Suppressor macrophage treated with lipopolysaccharide for 1 hour (primary cell): ENCODE measurements at places on chromosomes 7 and 10.

GRCh38 chr7:2271273-2272026 lies 29.4 kb downstream of the NUDT1 start:
- DNase-seq = no peak

DNA sequence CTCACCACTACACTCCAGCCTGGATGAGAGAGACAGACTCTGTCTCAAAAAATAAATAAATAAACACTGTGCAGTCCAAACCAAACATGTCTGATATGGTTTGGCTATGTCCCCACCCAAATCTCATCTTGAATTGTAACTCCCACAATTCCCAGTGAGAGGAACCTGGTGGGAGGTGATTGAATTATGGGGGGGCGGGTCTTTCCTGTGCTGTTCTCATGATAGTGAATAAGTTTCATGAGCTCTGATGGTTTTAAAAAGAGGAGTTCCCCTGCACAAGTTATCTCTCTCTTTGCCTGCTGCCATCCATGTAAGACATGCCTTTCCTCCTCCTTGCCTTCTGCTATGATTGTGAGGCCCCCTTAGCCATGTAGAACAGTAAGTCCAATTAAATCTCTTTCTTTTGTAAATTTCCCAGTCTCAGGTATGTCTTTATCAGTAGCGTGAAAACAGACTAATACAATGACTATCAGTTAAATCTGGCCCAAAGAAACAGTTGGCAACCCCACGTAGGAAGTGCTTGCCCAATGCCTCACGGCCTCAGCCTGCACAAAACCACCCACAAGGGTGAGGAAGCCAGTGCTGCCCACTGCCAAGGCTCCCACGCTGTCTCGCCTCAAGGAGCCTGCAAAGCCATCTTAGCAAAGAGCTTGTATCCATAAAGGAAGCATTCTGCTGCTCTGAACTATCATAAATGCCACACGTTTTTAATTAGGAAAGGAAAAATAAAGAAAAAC lies 64.7 kb downstream of the PIK3AP1 start:
- peak; percentile 78 for DNase-seq

DNA sequence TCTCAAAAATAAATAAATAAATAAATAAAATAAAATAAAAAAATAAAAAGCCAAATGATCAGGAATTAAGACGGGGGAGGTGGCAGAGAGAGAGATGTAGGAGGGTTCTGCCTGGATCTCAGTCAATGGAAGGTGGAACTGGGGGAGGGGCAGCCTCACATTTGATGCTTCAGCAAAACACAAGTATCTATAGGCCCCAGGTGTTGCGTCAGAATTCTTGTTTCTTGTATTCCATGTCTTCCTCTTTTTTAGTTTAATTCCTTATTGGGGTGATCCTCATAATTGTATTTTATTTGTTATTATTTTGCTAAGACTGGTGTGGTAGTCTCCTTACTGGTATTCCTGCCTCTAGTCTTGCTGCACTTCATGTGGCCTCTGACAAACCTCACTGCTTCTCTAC lies 41.4 kb upstream of the SMARCD3 start:
- DNase-seq = peak; percentile 19

DNA sequence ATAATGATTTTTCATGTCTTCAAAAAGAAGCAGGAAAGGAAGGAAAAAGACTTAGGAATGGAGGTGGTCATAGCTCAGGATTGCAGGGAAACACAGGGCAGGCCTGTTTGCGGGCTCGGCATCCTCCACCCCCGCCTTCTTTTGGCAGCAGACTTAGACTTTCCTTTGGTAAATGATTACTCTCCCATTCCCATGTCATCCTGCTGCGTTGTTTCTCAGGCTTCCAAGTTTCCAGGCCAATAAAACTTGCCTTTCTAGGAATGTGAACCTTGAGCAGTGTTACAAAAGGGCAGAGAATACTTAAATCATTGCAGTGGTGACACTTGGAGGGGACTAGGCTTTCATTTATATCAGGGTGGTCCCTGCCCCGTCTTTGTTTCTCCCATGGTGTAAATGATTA lies 34.0 kb upstream of the DGKB start:
- no peak for DNase-seq

DNA sequence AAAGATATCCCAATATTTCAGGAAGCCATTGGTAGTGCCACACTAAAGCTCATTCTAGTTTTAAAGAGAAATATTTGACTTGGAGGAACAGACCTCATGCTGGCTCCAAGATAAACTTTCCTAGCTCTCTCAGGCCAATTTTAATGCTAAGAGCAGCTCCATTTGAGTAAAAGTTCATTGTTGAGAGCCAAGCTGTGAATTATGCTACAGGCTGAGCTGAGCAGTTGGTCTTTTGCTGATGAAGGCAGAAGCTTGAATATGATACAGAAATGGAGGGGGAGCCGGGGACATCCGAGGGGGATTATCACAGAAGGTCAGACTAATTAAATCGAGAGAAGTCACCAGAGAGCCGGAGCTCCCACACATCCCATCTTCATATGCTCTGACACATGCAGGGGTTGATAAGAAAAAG lies 175.7 kb upstream of the AUTS2 start:
- DNase-seq = no peak

DNA sequence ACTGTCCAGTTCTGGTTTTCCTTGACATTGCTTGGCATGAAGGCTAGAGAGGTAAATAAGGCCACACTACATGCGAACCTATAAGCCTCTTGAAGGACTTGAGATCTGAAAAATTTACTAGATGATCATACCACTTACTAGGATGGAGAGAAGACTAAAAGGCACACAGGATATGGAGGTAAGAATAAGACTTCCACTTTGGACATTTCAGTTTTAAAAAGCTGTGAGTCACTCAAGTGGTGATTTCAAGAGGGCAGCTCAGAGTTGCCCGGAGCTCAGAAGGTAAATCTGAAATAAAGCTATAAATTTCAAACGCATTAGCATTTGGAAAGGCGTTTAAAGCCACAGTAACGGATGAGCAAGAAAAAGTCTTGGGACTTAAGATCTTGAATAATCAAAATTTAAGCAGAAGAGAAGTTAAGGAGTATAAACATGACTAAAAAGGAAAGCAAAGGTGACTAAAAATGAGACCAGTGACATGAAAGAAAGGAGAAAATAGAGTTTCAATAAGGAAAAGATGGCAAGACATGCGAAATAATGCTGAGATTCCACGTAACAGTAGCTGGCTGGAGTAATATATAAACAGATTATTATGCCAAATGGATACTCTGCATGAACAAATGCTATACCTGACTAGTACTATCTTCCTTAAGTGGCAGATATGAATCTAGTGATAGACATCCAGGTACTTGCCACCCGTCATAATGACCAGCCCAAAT lies 68.3 kb downstream of the SNX13 start:
- no peak for DNase-seq

- peak; percentile 45 for DNase-seq
Observed at GRCh38 chr7:33423646-33424020, 294.3 kb downstream of the BBS9 start.

GRCh38 chr10:59648711-59649201 lies 60.9 kb downstream of the SLC16A9 start:
- DNase-seq = no peak

DNA sequence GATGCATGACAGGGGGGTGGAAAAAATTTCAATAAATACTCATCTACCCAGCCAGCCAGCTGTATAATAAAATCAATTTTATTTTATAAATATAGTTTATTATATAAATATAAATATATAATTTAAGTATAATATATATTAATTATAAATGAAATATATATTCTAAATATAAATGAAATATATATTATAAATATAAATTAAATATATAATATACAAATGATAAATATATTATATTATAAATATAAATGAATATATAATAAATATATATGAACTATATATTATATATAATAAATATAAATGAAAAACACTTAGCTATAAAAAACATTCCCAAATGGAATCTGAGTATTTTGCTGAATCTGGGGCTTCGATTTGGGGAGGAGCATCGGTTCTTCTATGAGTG lies 79.4 kb upstream of the CDCA7L start:
- DNase-seq = no peak

GRCh38 chr10:70118196-70118595 lies 14.4 kb downstream of the AIFM2 start:
- DNase-seq = no peak

DNA sequence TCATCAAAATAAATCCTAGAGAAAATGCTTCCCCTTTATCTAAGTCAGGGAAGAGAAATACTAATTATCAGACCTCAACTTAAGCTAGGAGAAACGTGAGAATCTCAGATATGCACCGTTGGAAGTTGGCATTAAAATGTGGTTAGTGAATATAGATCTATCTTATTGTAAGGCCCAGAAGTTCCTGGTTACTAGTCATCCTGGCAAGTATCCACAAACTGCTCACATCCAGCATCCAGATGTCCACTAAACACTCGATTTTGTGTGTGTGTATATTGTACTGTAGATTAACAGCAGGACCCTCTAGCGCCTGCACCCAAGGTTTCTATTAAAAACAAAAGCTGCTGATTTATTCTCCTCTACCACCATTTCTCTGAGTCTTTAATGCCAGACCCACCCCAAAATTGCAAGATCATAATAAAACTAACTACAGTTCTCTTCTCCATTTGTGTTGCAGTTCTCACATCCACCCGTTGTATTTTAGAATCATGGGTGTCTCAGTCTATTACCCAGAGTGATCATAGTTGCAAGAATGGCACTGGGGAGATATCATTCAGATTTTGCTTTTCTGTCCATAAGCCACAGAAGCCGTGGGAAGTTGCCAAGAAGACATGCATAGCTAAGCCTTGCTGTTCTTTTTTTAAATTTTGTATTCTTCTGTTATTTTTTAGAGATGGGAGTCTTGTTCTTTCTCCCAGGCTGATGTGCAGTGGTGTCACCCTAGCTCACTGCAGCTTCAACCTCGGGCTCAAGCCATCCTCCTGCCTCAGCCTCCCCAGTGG lies 165.4 kb downstream of the KIAA1217 start:
- no peak for DNase-seq
